ENCODE measurements at places on chromosomes 4 and X.

- no peak for DNase-seq
Observed at GRCh38 chr4:171621646-171622045, 191.6 kb upstream of the GALNTL6 start.

- DNase-seq, result no peak
Observed at GRCh38 chr4:147482281-147482680, 1.4 kb downstream of the EDNRA start.

DNA sequence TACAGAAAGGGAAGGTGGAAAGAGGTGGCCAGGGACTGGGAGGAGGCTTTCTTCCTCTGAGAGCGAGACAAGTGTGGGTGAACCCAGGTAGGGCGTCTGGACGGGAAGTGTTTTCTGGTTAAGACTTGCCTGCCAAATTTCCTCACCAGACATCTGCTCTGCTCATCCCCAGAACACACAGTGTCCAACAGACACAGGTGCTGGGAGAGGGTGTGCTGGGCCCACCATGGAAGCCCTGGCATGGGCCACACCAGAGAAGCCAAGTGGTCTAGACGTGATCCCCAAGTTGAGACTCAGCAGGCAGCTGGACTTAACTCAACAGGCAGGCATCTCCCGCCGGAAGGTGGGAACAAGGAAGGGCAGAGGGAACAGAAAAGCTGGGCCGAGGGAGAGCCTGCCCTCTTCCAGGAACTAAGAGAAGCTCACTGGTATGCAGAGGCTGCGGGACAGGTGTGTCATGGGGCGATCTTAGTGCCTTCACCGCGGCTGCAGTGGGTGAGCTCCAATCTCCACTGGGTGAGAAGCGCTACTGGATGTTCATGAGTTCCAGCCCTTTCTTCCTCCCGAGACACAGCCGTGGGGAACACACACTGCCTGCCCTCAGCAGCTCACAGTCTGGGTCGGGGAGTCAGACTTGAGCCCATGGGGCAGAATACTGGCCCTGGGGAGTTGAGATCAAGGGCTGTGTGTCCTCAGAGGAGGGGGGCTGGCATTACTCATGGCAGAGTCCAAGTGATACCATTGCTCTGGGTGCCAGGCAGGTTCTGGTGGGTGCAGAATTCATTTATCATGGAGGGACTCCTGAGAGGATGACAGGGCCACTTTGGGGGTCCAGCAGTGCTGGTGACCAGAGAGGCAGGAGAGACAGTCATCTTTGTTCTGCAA lies 110.2 kb downstream of the CPZ start:
- no peak for DNase-seq

GRCh38 chr4:128552586-128552907 lies 257.0 kb upstream of the JADE1 start:
- DNase-seq, result no peak

GRCh38 chrX:74835566-74835965 lies 89.7 kb downstream of the NEXMIF start:
- DNase-seq, result no peak

- DNase-seq, result peak; percentile 52
Observed at GRCh38 chr4:6855692-6856297, 53.8 kb upstream of the TBC1D14 start.
